ENCODE measurements at places on chromosomes 2 and 18.

- DNase-seq = peak; percentile 47
Observed at GRCh38 chr18:57077786-57078552, 68.9 kb upstream of the BOD1L2 start.

DNA sequence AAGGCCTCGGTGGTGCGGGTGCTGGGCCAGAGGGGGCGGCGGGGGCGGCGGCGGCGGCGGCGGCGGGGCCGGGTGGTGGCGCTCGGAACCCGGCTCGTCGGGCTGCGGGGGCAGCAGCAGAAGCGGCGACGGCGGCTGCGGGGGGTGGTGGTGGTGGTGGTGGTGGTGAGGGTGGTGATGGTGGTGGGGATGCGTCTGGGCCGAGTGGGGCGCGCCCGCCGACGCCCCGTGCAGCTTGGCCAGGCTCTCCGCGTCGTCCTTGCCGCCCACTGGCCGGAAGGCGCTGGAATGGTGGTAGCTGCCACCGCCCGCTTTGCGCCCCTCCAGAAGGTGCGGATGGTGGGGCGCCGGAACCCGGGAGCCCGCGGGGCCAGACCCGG, 4.4 kb downstream of the SKOR2 start:
- DNase-seq = no peak

DNA sequence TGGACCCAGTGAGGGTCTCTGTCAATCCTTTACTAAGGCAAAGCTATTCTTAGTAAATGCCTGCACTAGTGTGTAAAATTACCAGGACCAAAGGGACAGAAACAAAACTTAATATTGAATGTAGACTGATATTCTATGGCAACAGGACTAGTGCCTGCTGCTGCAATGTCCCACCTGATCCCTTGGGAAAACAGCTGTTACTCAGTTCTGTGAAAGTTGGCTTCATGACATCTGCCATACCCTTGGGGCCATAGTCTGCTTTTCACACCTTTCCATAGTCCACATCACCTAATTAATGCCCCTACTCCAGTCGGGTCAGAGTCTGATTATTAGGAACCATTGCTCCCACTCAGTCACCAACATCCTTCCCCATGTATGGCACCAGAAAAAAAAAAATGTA, 14.5 kb downstream of the DNAJC27 start:
- DNase-seq = no peak

GRCh38 chr2:177328056-177328455, 63.5 kb upstream of the NFE2L2 start:
- DNase-seq = no peak

DNA sequence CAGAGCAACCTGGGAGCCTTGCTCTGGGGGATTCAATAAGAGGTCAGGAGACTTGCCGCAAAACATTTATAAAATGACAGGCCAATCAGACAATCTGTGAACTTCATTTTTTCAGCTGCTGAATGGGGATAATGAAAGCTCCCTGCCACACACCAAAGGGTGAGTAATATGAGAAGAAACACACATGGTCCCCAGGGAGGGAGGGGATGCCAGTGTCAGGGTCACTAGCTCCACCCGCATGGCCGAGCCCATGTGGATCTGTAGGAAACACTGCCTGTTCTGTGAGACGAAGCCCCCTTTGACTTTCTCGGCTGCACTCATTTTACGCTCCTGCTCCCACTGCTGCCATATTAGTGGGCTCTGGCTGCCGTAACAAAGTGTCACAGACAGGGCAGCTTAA, 521.0 kb upstream of the RAB6C start:
- DNase-seq = no peak

- DNase-seq = no peak
Observed at GRCh38 chr18:63096327-63096874, 223.2 kb downstream of the BCL2 start.

DNA sequence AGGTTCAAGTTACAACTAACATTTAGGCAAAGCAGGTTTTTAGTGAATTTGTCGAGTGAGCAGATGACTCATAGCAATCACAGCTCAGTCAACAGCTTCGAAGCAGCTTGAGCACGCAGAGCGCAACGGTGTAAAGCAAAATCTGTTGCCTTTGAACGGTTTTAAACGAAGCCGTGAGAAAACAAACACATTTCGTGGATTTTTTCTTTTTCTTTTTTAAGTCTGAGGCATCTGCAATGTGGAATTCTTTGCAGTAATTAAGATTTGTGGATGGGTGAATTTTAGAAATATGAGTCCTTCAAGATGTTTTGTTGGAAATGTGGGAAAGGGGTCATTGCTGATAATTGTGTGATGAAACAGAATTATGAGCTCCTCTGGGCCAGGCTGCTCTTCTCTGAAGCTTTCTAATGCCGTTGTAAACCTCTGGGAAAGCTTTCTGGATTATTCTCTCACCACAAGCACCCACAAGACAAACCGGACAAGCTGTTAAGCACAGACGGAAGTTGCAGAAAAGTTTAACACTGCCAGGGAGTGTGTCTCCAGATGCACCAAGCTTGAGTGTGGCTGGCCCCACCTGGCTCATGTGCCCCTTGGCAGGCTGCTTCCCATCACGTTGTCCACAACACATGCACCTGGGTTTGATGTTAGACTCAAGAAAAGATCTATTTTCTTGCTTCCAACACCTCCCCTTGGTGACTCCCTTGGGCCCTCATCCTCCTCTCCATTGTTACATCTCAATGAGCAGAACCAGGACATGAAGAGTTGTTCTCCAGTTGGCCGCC, 224.7 kb downstream of the ACKR3 start:
- DNase-seq = no peak

GRCh38 chr2:150141226-150142001, 346.1 kb downstream of the RND3 start:
- DNase-seq = no peak

DNA sequence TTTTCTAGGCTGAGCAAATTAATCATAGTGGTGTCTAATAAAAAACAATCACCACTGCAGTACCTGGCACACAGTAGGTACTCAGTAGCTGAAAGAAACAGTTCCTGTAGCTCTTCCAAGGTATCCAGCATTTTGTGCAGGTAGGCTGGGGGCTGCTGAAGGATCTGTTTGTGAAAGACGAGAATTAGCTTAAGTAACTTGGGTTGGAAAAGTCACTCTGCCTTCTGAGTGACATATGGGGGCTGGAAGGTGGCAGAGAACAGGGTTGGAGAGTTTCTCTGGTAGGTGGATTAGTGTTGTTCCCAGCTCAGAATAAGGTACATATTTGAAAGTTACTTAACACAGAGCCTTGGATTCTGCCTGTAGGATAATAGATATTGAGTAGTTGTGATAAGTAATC, 72.8 kb downstream of the FMNL2 start:
- DNase-seq = no peak

- DNase-seq = no peak
Observed at GRCh38 chr2:55776479-55776878, 82.8 kb upstream of the PNPT1 start.

GRCh38 chr2:201886504-201886903, 80.2 kb downstream of the CDK15 start:
- DNase-seq = no peak

DNA sequence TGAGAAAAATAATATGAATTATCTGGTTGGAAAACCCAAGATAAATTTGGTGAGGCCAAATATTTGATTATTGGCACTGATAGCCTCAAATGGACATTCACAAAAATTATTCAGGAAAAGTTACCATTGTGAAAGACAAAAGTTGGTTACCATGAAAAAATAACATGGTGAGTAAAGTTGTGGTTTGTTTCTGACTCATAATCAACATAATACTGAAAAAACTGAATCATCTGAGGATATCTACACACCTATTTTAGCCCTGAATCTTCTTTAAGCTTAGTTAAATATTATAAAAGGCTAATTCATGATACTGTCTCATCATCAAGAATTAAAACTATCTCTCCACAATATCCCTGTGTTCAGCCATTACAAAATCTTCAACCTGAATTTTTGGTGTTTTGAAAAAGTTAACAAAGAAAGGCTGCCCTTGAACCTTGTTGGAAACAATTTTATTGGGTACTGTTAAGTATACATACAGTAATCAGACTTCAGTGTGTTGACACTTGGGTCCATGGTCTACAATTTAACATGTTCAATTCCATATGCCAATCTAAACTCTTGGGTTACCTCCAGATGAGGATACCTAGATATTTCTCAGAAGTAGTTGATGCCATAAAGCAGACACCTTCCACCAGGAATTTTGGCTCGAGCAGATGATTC, 607.5 kb upstream of the SLC39A10 start:
- DNase-seq = no peak

GRCh38 chr18:10377956-10378355, 76.5 kb upstream of the APCDD1 start:
- no peak for DNase-seq

GRCh38 chr2:66435549-66435875, 587 bp downstream of the MEIS1 start:
- DNase-seq = no peak

DNA sequence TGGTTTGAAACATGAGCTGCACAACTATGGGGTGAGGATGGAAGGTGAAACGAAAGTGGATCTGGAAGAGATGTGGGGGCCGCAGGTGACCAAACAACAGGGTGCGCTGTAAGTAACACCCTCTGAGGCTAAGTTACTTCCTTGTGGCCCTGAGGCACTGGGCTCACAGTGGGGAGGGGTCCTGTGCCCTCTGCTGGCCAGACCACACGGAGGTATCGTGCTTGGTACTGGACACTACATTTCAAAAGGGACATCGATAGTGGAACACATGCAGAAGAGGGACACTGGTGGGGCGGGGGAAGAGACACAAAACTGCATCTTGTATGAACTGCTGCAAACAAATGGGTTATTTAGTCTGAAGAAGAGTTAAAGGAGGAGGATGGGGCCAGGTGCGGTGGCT, 110.6 kb downstream of the CLIP4 start:
- DNase-seq = no peak

DNA sequence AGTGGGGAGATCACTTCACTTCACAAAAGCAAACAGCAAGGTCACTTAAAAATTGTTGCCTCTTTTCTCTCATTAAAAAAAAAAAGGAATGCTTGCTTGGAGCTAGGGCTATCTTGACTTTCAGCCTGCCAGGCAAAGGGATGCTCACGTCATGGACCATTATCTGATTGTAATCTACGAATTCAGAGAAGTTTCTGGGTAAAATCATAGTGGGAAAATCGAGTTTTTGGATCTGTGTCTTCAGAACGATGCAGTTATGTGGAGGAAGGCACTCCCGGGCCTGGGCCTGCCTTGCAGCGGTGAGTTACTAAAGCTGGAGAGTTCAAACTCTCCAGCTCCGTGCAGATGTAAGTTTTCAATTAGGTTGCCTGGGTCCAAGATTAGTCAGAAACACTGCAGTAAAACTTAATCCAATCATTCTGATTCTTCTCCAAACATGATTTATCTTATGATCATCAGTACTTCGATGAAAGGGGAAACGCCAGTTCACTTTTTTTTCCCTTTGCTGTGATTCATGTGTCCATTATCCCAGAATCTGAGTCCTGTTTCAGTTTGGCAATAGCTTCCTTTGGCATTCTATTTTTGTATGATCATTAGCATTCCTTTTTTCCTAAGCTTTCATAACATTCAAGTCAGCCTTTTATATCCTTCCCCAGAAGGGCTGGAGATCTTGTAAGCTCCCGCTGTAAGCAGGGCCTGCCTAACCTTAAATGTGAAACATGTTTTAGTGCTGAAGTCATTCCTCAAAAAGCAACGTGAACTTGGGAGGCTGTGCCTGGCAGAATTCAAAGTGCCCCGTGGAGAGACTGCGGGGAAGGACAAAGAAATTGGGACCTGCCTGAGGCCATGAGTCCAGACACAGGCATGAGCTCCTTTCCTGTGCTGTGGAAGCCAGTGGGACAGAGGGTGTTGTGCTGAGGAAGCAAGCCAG, 119.3 kb upstream of the TWIST2 start:
- no peak for DNase-seq

GRCh38 chr2:201406077-201406662, 45.1 kb downstream of the TRAK2 start:
- DNase-seq = no peak

- DNase-seq = no peak
Observed at GRCh38 chr18:58844871-58845270, 19.8 kb upstream of the ZNF532 start.

- DNase-seq = no peak
Observed at GRCh38 chr18:63100630-63101055, 218.9 kb downstream of the BCL2 start.

DNA sequence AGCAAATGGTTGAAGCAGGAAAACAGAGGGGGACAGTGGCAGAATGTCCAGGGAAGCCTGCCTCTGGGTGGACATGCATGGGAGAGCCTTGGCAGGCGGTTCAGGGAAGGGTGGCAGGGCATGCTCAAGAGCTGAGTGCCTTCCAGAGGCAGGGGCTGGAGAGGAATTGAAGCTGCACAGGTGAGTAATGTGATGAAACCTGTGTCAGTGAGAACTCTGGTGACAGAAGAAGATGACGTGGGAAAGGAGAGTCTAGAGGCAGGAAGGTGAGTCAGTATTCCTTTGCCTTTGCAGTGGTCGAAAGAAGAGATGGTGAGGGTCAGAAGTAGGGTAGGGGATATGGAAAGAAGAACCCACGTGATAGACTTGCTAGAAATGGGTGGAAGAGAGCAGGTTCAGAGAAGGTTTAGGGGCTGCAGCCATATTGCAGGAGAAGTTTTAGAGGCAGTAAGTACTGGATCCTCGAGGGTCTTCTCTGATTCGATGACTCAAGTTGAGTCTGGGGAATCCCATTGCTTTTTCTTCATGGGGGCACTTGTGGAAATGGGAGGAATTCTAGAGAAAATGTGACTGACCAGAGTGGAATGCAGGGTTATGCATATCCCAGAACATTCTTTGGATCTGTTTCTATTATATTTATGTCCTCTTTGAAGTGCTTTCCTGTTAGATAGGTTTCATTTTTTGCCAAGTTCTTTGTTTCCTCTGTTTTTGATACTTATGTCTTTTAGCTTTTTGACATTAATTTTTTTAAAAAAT, 37.4 kb downstream of the TMEM87B start:
- no peak for DNase-seq

- DNase-seq = no peak
Observed at GRCh38 chr18:61748004-61748403, 144.8 kb downstream of the RNF152 start.

DNA sequence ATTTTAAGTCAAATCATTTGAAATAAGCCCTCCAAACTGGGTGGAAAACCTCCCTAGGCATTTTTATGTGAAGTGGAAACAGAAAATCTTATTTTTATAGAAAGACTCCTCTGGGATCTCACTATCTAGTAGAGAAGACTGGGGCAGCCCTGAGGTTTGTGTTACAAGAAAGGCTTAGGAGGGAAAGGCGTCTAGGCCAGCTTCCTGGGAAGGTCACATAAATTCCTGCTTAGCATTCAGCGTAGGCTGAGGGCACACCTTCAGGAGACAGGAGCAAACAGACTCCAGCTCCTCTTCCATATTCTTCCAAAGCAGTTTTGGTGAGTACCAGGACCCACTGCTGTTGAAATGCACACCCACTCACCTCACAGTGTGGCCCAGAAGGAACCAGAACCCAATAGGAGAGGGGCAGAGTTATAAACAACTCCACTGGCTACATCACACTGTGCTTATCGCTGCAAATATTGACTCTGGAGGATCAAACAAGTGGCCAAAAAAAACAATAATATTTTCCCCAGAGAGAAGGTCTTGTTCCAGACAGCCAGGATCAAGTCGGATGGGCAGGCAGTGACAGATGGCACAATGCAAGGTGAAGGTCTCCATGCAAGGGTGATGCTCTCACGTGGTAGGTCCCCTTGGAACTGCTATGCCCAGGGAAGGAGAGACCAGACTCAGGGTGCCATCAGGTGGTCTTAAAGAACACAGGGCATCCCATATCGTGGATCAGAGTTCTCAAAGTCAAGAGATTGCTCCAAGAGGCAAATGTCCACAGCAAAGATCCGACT, 17.7 kb upstream of the IGFBP2 start:
- DNase-seq = no peak
